ENCODE measurements at places on chromosomes 7 and 10.
A peak's percentile ranks its signal among the peaks of the same experiment; 100 is the strongest.

GRCh38 chr10:64076322-64076940, 555.2 kb downstream of the REEP3 start:
- no peak for DNase-seq

DNA sequence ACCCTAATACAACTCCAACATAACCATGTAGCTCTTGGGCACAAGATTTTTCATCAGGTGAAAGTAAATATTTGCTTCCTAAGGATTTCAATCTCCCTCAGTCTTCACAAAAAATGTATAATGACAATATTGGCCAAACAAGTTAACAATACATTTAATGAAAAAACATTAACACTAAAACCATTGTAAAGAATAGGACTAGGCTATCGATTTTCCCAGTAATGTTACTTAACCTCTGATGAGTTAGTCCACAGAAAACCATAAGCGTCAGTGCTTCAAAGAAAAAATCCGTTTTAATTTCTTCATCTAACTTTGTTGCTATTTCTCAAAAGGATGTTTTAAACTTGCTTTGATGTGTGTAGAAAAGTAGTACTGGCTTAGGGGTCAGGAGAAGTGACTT, 1.2 kb downstream of the ZNF33B start:
- DNase-seq = no peak

- no peak for DNase-seq
These were observed 889.9 kb upstream of the PHF14 start for GRCh38 chr7:10083766-10084165.

GRCh38 chr10:126203746-126204145, 184.5 kb downstream of the ADAM12 start:
- no peak for DNase-seq

DNA sequence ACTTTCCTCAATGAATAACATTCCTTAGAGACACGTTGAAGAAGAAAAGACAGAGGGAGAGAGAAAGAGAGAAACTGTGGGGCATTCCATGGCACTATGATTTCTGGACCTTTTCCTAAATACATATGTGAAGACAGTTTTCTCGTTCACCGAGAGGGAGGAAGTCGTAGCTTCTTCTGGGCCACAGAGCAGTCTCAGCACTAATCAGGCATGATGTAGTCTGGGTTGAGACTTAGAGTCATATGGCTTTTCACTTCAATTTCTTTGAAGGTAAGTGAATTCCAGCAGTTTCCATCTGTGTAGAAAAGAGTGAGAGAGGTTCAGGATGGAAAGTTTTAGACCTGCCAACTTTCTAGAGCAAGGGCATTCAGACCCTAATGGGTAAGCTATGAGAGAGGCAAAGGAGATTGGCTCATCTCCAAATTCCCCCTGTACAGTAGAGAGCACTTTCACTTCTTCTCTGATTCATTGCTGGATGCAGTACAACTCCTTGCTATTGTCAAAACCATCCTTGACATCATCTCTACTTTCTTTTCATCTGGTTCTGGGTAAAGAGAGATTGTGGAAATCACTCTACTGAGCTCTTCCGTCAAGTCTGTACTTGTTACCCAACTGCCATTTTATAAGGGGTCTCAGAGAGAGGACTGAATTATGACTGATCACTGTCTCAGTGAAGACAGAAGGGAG, 31.5 kb upstream of the OR9A4 start:
- DNase-seq = peak; percentile 72

All from MV-4-11 (cell line).